Activated T-helper 1 cell treated with anti-CD3 and anti-CD28 coated beads, Interleukin-2, amount 50 U/mL, for 16 hours (primary cell): ENCODE measurements at places on chromosomes 7 and 10.

- DNase-seq: no peak
Observed at GRCh38 chr10:75736151-75736640, 304.8 kb downstream of the LRMDA start.

DNA sequence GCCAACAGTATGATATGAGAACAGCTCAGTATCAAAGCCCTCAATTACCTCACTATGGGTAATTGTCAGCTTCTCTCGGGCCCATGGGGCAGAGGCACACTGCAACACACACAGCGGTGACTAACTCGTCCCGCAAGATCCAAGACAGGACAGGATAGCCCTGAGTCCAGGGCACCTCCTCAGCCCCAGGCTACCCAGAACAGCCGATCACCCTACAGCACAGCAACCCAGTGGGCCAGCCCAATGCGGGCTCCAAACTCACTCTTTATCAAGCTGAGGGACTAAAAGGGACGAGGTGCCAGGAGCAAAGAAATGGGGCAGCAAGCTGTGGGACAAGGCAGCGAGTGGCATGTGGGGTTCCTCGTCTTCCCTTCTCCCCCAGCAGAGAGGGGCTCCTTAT, 765.1 kb downstream of the GRID1 start:
- no peak for DNase-seq

DNA sequence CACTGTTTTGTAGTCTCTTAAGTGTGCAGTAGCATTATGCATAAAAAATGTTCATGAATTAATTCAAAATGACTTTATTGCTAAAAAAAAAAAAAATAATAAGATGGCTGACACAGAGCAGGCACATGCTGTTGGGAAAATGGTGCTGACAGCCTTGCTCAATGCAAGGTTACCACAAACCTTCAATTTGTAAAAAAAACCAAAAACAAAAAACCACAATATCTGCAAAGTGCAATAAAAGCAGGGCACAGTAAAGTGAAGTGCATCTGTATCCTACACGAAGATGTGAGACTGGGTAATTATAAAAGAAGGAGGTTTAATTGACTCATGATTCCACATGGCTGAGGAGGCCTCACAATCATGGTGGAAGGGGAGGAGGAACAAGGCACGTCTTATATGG, 185.8 kb downstream of the USP6NL start:
- no peak for DNase-seq

GRCh38 chr10:131937836-131938235, 37.0 kb downstream of the PPP2R2D start:
- no peak for DNase-seq

GRCh38 chr10:93753621-93754250, 4.0 kb upstream of the LGI1 start:
- DNase-seq: no peak

DNA sequence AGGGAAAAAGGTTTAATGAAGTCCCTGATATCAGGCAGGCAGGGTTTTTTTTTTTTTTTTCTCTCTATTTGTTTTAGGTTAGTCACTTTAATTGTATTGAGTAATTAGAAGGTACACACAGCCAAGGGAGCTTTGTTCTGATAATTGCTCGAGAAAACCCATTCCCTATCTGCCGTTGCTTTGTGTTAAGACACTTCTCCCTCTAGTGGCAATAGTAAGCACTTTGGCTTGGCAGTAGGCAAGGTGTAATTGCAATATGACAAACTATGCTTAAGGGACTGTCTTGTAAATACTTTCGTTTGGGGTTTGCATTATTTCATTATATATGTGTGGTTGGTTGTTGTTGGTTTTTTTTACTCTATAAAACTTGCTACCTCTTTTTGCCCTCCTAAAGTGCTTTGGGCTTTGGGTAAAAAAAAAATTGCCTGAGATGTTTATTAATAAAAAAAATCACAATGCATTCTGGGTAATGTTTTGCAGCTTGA, 113.4 kb downstream of the BTRC start:
- DNase-seq: no peak

- no peak for DNase-seq
Observed at GRCh38 chr7:1081931-1082401, 5.9 kb upstream of the GPER1 start.

- no peak for DNase-seq
Observed at GRCh38 chr10:72906446-72906845, 12.9 kb downstream of the OIT3 start.

DNA sequence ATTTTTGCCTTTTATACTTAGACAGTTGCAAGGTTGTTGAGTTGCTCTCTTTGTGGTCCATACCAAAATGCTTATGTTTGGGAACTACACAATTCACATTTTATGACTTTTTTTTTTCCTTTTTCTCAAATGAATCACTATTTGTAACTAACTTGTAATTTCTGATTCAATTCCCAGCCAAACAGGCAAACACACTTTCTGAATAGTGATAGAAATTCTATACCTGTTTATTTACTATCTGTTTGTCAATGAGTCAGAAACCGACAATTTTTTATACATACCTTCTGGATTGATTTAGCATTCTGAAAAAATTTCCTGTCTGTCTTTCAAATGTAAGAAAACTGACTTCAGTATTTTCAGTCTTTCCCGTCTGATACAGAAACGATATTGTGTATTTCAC, 69.1 kb downstream of the MBL2 start:
- no peak for DNase-seq

DNA sequence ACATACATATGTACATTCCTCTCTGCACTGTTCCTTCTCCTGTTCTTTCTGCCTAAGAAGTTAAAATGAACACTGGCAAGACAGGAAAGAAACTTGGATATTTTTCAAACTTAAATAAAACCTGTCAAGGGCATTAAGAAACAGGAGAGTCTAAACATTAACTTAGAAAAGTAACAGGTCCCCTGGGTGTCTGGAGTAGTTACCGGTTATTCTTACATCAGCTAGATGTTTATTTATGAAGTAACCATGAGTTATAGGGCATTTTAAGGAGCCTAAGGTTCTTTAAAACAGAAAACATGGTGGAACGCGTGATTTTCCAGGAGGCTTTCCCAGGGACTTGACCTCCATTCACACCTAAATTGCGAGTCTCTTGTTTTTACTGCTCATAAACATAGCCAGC, 148.2 kb downstream of the PRKCQ start:
- no peak for DNase-seq

GRCh38 chr10:20552382-20552781, 344.7 kb downstream of the NEBL start:
- no peak for DNase-seq

GRCh38 chr7:81447351-81447952, 322.4 kb downstream of the HGF start:
- no peak for DNase-seq

- no peak for DNase-seq
Observed at GRCh38 chr10:23196915-23197314, 4.8 kb downstream of the PTF1A start.

- DNase-seq: no peak
Observed at GRCh38 chr7:14905764-14906163, 3.2 kb upstream of the DGKB start.

GRCh38 chr10:76975126-76975525, 662.5 kb downstream of the KCNMA1 start:
- DNase-seq: no peak
